ENCODE measurements at places on chromosomes 11 and 22. TPM values are rescaled to one million over a fixed set of nuclear protein-coding genes. Genes with fewer than 3 reads are reported as not detected.

DNA sequence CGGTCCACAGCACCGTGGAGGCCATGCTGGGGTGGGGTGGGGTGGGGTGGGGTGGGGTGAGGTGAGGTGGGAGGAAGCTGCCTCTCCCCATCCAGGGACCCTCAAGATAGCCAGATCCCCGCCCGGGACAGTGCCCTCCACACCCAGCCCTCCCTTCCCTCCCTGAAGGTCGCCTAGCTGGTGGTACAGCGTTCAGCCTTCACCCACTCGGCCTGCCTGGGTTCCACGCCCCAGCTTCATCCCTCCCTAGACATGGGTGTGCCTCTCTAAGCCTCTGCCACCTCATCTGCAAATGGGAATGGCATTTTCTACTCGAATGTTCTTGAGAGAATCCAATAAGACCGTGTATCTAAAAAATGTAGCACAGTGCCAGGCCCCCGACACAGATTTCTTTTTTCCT is 17.8 kb downstream of the KCTD17 start:
- DNase-seq = no peak

The TBX10 gene
- total RNA-seq = not detected

DNA sequence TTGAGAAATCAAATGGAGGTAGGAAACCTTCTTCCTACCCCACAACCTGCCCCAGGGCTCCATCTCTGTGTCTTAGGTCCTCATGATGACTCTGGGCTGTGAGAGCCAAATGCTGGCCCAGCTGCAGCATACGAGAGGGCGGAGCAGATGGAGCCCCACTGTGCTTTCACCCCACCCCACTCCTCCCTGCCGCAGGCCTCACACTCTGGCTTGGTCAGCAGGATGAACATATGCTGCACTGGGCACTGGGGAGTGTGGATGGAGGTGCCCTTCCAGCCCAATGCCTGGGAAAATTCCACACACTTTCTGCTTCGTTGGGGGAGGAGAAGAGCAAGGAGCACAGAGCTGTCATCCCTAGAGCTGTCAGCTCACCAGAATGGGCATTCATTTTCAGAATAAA is 271.6 kb upstream of the CADM1 start:
- no peak for DNase-seq

GRCh38 chr11:18371279-18371678 is 23.1 kb upstream of the LDHA start:
- DNase-seq = no peak

DNA sequence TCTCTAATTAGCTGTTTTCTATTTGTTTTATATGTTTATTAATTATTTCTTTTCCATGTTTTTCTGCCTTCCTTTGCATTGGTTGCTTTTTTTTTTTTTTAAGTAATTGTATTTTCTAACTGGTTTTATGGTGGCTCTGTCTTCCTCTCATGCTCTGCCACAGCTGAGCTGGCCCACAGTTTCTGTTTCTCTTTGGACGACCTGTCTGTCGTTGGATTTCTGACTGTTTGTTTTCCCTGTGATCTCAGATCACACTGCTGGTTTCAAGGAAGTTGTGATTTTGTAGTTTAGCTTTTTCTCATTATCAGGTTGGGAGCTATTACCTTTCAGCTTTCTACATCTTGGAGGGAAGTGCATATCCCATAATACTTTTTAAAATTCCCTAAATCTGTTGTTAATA is 15.9 kb upstream of the OR6M1 start:
- peak; percentile 32 for DNase-seq

GRCh38 chr11:125873881-125874555 is 13.4 kb upstream of the HYLS1 start:
- DNase-seq = no peak

DNA sequence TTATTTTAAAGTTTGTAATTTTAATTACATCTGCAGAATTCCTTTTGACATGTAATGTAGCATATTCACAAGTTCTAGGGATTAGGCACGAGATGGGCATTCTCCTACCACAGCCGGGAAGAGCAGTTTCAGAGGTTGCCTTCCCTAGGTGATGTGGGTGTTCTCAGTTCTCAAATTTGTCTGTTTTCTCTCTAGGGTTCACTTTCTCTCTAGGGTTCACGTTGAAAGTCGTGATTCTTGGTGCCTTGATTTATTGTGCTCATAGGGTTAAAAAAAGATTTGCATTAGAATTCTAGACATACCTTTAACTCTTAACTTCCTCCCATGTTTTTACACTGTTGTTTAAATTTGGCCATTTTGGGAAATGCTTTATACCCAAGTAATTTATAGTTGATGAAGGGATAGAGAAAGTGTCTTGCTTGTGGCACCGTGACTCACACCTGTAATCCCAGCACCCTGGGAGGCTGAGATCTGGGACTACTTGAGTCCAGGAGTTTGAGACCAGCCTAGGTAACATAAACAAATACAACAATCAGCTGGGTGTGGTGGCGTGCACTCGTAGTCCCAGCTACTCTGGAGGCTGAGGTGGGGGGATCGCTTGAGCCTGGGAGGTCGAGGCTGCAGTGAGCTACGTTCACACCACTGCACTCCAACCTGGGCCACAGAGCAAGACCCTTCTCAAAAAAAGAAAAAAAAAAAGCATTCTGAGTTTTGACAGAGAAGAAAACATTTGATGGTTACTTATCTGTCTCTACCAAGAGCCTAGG is 3.6 kb downstream of the MED15 start:
- DNase-seq = no peak

The LMO1 gene
- total RNA-seq = not detected

DNA sequence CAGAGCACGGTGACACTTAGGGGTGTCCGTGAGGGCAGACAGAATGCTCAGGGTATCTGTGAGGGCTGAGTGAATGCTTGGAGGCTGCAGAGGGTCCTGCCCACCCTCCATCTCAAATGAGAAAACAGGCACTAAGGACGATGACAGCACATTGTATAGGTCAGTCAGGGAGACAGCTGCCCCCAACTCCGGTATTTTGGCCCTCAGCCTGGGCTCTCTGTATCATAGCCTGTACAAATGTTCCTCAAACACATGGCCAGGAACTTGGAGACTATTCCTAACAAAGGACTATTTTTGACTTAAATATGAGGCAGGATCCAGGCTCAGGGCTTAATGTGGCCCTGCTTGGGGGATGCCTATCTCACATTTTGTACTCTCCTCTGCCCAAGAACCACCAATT is 145.4 kb downstream of the OPCML start:
- no peak for DNase-seq

DNA sequence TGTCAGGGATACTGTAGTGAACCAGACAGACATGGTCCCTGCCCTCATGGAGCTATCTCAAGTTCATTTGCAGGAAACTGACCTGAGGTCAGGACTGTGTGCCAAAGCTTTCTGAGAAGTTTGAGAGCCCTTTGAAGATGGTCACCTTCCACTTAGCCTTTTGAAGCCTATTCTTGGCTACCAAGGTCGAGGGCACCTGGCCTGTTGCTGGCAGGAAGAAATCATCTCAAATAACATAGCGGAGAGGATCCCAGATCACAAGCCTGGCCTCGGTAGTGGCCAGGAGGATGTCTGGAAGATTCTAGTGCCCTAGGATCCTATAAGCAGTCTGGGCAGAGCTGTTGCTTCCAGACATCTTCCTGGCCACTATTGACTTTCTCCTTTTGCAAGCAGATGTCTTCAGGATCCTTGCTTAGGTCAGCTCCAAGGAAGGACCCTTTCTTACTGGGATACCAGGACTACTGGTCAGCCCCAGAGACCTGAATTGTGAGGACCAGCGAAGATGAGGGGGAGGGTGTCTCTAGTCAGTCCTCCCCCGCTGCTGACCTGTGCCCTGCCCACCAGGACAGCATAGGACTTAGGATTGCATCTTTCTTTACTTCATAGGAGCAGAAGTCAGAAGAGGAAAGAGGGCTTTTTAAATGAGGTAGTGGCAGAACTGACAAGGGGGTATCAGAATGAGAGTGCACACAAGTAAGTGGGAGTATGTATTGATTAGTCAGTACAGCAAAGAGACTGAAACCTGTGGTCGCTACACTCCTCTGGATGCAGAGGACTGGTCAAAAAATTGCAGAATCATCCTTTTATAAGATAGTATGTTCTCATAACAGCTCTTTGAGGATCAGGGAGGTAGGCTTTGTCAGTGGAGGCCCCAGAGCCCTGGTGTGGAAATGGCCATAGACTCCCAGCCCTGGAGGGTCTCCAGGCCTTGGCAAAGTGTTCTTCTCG is 94.8 kb downstream of the TEAD1 start:
- no peak for DNase-seq

DNA sequence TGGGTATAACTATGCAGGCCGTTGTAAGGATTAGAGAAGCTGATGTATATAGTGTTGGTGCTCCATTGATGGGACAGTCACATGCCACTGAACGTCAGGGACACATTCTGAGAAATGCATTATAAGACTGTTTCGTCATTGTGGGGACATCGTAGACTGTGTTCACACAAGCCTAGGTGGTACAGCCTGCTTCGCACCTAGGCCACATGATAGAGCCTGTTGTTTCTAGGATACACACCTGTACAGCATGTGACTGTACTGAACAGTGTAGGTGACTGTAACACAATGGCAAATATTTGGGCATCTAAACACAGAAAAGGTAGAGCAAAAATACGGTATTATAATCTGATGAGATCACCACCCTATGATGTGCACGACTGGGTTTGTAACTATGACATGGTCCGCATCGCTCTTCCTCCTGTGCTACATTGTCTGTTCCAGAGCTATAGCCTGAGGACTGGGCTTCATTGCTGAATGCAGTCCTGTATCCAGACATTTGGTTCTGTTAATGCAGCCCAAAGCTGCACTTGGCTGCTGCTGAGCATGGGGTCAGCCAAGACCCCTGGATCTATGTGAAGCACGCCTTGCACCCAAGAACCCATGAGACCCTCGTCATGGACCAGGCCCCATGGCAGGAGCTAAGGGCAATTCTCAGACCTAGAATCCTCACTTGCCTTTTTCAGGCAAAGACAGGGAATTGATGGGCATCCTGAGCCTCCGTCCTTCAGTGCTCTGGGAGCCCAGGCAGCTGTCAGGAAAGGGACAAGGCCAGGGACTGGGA is 51.1 kb upstream of the THY1 start:
- no peak for DNase-seq

The CDC42EP2 gene
- total RNA-seq = 45.1 TPM

DNA sequence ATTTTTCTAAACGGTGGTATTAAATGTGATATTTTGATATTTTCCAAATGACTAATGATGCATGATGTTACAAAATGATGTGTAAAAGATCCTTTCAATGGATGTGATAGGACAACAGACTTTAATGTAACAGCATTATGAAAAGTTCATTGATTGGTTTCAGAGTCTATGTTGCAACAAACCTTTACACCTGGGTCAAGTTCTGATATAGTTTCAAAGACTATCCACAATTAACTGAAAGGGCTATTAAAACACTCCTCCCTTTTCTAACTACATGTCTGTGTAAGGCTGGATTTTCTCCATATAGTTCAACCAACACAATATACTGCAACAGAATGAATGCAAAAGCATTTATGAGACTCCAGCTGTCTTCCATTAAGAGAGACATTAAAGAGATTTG is 35.7 kb downstream of the SMCO4 start:
- DNase-seq = no peak

The CSRP3 gene
- total RNA-seq = 31.7 TPM

The KCNK4 gene
- total RNA-seq = not detected

GRCh38 chr22:49672014-49672516 is 155.6 kb downstream of the BRD1 start:
- DNase-seq = no peak

- peak; percentile 6 for DNase-seq
Observed at GRCh38 chr22:33648478-33648877, 271.8 kb downstream of the LARGE1 start.

DNA sequence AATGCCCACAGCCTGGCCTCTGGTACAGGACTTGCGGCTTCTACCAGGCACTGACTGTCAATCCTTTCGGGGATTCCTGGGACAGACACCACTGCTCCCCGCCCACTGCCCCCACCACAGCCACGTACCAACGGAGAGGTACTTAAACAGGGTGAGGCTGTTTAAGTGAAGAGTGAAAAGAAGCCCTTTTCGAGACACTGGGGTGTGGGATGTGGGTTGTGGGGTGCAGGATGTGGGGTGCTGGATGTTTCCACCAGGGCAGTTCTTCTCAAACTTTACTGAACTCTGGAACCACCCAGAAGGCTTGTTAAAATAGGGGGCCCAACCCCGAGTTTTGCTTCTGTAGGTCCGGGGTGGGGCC is 34.2 kb upstream of the PRR5 start:
- DNase-seq = no peak

DNA sequence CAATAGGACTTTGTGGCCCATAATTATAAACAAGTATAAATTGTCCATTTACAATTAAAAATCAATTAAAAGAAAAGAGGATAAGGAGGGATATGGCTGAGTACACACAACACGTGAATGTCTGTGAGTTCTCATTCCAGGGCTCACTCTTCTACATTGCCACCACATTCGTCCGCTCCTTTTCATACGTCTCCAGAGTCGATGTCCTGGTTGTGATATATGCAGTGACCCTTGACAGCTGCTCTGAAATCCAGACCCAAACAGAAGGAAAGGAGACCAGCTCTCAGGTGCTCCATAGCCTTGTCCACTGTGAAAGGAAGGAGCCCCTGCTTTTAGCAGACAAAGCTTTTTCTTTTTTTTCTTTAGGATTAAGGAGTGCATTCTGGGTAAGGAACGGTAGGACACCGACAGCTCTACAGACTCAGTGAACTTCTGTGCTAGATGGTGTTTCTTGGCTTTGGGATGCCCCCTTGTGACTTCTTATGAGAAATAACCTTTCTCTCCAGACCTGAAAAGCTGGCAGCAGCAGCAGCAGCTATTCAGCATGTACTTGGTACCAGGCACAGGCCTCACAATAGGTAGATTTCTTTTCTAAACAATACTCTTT is 19.7 kb upstream of the DNAJB13 start:
- DNase-seq = peak; percentile 61

- DNase-seq = peak; percentile 90
Observed at GRCh38 chr11:111736181-111736590, 30.0 kb downstream of the PPP2R1B start.

DNA sequence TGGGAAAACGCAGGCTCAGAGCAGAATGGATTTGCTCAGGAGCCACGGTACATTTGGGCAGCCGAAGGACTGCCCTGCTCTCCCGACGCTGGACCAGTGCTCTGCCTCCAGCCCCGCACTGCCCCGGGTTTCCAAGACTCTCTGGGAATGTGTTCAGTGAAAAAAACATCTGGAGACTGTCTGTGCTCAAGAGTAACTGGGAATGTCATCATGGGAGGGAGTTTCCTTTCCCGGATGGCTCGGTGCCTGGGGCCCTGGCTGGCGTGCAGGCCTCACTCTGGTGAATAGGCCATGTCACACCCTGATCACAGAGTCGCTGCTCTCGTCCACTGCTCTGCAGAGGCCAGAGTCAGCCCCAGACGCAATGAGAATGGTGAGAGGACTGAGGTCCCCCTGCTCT is 9.8 kb upstream of the APOL6 start:
- DNase-seq = peak; percentile 60
